ENCODE measurements at places on chromosomes 4 and X. TPM values are rescaled to one million over a fixed set of nuclear protein-coding genes. Genes with fewer than 3 reads are reported as not detected.

Gene PNMA6F
- total RNA-seq: not detected

Gene ZAR1
- total RNA-seq: not detected

DNA sequence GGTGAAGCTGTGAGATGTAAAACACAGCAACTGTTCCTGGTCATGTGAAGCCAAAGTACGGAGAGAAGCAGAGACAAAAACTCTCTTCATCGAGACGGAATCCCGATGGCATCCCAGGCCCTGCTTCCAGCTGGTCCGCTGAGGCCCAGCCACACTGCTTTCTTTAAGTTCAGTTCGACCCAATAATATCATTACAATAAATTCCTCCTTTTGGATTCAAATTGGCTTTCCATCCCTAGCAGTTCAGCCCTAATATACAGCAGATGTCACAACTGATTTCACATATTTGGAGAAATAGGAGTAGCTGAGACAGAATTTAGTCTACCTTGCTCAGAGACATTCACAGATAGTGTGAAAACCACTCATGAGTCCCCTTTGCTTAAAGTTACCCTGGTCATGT lies 98.3 kb upstream of the SPRY1 start:
- no peak for DNase-seq

DNA sequence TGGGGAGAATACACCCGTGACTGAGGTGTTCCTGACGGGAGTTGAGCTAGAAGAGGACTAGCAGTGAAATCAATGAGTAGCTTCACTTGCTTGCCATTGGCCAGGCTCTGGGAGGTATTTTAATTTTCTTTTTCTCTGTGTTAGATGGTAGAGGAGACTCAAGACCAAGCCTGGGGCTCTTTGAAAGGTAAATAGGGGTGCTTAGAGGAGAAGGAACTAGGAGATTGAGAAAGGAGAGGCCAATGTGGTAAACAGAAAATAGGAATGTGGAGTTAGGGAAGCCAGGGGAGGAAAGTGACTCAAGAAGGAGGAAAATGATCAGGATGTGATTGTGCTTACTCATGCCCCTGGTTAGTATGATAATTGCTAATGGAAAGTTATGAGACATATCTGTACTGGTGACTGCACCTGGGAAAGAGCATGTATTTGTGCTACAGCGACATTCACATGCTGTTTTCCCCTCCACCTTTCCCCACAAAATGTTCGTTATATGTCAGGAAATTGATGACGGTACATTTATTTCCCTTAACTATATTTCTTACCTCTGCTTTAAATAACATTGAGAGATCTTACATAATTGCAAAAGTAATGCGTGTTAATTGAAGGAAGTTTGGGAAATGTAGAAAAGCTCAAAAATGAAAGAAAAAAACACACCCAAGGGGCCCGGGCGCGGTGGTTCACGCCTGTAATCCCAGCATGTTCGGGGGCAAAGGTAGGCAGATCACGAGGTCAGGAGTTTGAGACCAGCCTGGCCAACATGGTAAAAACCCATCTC lies 16.9 kb upstream of the LRBA start:
- DNase-seq: peak; percentile 23

DNA sequence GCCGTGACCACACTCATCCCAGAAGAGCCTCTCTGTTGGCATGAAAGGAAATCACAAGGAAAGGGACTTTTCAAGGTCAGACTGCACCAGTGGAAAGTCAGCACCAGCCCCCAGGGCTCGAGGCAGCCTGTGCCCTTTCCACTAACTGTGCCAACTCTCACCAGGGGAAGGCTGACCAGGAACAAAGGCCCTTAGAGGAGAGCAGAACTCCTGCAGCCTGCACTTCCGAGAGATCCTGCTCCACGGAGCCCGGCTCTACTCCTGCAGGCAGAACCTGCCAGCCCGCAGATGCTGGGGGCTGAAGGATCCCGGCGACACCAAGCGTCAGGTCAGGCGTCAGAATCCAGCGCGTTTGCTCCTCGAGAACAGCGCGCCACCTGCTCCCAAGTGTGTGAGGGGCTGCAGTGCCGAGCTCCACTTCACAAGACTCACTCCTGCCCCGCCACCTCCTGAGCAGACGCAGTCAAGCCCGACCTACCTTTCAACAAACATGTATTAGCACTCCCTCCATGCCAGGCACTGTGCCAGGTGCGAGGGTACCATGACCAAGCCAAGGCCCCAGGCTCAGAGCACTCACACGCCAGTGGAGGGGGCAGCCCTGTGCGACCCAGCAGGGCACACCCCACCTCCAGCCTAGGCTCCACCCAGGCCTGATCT lies 13.6 kb upstream of the HELT start:
- no peak for DNase-seq

- DNase-seq: no peak
These were observed 776 bp upstream of the SOWAHD start for GRCh38 chrX:119757646-119757978.

- DNase-seq: no peak
These were observed 104.8 kb upstream of the PDE5A start for GRCh38 chr4:119733431-119733830.

- no peak for DNase-seq
These were observed 3.4 kb downstream of the SPATA4 start for GRCh38 chr4:176191974-176192373.

DNA sequence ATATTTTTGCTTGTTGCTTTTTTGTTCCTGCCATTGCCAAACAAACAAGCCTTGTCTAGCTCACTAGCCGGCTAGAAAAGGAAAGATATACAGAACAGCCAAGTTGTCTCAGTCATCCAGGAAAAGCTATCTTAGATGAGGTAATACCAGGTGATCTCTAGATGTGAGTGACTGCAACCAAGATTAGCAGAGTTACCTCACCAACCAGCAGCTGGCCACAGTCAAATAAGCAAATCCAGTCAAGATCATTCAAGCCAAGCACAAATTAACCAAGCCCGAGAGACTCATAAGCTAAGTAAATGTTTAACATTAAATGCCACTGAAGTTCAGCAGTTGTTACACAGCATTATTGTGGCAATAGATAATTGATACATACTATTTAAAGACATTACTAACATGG lies 108.6 kb downstream of the CENPC start:
- DNase-seq: no peak

- DNase-seq: no peak
These were observed 53.1 kb downstream of the ZNF732 start for GRCh38 chr4:252065-252601.
